Kasumi-1 (cell line): ENCODE measurements at places on chromosomes 3 and 15.

DNA sequence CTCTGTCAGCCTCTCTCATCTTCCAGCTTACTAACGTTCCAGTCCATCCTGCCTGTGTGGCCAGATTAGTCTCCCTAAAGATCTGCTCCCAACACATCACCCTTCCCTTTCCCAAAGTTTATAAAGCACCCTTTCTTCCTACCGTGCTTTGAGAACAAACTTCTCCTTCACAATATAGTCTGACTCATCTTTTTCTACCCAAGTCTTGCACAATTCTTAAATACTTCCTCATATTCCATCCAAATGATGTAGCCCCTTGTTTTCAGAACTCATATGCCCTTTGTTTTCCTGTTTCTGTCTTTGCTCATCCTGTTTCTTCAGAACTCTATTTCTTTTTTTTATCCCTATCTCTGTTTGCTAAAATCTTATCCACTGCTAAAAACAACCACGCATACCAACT is 326.8 kb downstream of the MFSD1 start:
- peak; percentile 97 for DNase-seq

DNA sequence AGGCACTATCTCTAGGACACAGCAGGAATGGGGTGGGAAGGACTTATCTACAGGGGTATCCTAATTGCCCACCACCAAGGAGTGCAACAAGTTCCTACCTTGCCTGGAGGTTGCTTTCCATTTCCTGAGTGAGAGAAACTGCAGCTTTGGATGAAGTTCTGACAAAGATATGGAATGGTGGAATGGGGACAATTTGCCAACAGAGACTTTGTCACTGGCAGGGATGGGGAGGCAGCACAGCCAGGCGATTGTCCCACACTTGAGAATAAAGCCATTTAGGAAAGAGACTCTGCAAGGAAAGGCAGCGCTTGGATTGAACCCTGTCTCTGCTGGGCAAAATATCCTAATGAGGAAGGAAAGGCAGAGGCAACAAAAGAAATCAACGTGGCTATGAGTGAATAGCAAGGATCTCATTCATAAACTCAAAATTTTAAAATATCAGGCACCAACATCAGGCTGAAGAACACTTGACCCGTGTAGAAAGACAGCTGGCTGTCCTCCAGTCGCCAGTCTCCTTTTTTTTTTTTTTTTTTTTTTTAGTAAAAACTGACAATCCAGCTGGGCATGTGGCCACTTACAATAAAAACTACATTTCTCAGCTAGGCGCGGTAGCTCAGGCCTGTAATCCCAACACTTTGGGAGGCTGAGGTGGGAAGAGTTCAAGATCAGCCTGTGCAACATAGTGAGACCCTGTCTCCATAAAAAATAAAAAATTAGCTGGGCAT is 31.6 kb upstream of the PDE8A start:
- no peak for DNase-seq

DNA sequence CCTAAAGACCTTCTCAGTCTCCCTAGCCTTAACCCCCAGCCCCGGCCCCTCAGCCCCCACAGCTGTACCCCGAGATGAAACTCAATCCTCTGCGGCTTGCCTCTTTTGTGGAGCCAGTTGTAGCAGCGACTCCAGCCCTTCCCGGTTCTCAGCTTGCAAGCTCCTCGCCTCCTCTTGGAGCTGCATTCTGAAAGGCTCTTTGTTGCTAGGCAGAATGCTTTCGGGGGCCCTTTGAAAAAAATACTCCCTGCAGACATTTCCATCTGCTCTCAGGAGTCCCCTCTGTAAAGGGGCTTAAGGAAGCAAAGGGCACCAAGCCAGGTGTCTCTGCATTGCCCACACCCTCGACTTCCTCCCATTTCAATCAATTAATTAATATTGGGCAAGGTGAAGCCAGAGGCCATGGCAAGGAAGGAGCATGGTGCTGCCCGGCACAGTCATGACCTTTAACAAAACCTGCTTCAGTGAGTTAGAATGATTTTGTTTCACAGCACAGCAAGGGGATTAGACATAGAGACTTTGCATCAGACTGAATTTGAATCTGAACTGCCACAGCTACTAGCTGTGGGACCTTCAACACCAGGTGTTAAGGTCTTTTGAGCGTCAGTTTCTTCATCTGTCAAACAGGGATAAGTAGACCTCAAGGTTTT is 65.5 kb downstream of the SRGAP3 start:
- no peak for DNase-seq

DNA sequence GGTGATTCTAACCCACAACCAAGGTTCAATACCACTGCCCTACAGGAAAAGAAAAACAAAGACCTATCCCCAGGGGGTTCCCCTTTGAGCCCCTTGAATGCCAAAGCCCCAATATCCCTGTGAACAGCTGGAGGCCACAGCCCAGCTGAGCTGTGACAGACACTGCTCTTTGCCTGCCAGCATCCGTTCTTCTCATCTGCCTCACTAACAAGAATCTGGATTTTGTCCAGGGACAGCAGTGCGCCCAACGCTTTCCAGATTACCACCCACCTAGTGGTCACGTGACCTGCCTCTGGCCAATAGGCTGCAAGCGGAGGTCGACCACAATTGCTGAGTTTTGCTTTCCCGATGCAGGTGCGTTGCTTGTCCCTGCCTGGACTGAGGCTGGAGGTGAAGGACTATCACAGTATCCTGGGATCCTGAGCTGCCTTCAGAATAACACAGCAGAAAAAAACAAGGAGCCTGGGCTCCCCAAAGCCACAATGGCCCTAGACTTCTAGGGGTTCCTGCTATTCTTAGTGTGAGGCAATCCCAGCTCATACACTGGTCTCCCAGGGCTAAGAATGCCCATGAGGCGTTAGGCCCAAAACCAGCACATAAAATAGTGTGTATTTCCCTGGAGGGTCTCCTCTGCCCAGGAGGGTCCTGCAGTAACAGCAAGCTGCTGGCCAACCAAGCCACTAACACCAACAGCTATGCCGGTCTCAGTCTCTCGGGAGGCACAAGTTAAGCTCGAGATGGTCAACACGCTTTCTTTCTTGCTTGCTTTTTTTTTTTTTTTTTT is 13.8 kb downstream of the BDH1 start:
- no peak for DNase-seq

- DNase-seq: peak; percentile 77
Observed at GRCh38 chr3:149879872-149880271, 66.9 kb downstream of the RNF13 start.

DNA sequence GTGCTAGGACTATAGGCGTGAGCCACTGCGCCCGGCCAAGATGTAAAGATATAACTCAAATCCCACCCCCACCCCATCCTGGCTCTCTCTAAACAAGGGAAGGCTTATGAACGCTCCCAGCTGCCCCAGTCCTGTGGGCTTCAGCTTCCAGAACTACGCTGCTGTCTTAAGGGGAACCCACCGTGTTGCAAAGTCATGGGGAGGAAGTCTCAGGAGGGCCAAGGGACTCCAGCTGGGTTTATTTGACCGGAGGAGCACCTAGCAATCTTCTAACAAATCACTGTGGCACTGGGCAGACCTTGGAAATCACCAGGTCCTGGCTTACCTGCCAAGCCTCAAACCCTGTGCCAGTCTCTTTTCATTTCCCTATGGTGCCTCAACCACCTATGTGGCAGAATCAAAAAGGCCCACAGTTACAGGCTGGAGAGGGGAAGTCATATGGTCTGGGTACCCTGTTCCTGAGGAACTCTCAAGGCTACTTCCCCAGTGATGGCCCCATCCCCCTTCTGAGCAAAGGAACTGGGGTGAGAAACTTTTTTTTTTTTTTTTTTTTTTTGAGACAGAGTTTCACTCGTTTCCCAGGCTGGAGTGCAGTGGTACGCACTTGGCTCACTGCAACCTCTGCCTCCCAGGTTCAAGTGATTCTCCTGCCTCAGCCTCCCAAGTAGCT is 83.4 kb downstream of the RBPMS2 start:
- peak; percentile 48 for DNase-seq

DNA sequence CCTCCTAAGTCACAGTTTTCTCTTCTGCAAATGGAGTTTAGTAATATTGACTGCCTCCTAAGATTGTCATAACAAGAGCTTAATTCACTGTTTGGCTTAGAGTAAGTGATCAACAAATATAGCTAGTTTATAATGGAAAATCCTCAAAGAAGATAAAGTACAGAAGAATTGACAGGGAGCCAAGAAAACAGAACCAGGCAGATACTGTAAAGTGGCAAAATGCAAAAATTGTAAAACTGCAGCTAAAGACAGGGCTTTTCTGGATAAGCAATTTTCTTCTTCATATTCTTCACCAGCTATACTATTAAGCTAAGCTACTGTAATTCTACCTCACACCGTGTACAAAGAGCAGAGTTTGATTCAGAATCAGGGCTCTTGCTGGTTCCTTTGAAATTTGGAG is 148.6 kb downstream of the ARPP21 start:
- no peak for DNase-seq
